NCI-H82 (cell line): ENCODE measurements at places on chromosomes 16 and 17.

DNA sequence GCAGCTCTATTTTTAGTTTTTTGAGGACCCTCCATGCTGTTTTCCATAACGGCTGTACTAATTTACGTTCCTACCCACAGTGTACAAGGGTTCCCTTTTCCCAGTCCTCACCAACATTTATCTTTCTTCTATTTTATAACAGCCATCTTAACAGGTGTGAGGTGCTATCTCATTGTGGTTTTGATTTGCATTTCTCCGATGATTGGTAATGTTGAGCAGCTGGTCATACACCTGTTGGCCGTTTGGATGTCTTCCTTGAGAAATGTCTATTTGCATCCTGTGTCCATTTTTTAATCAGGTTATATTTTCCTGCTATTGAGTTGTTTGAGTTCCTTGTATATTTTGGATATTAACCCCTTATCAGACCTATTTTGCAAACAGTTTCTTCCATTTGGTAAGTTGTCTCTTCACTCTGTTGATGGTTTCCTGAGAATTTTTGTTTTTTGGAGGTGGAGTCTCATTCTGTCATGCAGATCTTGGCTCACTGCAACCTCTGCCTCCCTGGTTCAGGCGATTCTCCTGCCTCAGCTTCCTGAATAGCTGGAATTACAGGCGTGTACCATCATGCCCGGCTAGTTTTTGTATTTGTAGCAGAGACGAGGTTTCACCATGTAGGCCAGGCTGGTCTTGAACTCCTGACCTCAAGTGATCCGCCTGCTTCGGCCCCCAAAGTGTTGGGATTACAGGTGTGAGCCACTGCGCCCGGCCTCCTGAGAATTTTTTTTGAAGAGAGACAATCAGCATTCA is 279.6 kb downstream of the SNX29 start:
- DNase-seq: no peak

GRCh38 chr16:23465179-23465578 is 12.2 kb upstream of the COG7 start:
- no peak for DNase-seq

DNA sequence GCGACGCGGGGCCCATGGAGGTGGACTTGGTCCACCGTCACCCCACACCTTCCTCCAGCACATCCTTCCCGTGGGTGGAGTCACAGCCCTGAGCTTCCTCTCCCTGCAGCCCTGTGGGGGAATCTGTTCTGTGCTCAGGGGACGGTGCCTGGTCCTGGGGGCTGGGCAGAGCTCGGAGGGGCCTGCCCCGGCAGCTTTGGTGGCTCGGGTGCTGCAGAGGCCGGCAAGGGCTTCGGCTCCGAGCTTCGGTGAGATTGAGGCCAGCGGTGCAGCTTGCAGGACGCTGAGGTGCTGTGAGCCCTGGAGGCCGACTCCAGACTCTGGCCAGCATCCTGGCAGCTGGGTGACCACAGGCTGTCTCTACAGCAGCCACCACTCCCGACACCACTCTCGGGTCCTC is 36.4 kb downstream of the METRNL start:
- DNase-seq: no peak

GRCh38 chr16:3094289-3095027 is 4.6 kb downstream of the ZSCAN10 start:
- DNase-seq: peak; percentile 67

DNA sequence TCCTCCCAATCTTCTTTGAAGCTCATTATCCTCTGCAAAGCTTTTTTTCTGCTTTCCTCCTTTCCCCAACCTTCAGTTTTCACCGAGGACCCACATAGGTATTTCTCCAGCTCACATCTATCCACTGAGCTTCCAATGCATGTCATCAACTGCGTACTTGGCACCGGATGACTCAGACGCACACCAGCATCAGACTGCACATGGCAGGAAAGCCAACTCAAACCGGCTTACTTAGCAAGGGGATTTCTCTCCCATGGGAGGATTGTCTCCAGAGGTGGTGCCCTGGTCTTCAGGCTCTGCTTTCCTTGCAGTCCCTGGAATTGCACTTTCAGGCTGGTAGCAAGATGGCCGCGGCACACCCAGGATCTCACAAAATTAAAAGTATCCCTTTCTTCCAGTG is 1.7 kb upstream of the AKTIP start:
- peak; percentile 63 for DNase-seq

- no peak for DNase-seq
Measured at GRCh38 chr17:41338961-41339485, 11.6 kb downstream of the KRT33A start.
